ENCODE measurements at places on chromosomes 4 and X. TPM values are rescaled to one million over a fixed set of nuclear protein-coding genes. Genes with fewer than 3 reads are reported as not detected.

Gene ATP6AP2
- 107 TPM for total RNA-seq

GRCh38 chrX:115177932-115178331, 11.3 kb upstream of the RBMXL3 start:
- DNase-seq = no peak

Gene PPP2R2C
- 3.9 TPM for total RNA-seq

DNA sequence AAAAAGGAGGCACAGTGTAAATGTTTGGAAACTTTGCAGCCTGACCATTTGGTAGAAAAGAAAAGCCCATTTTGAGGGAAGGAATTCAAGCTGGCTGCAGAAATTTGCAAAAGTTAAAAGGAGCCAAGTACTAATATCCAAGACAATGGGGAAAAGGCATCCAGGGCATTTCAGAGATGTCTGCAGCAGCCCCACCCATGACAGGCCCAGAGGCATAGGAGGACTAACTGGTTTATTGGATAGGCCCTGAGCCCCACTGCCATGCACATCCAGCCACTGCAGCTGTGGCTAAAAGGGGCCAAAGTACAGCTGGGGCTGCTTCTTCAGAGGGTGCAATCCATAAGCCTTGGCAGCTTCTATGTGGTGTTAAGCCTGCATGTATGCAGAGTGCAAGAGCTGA, 104.9 kb downstream of the HS3ST1 start:
- DNase-seq = no peak

Gene CACNA1F
- total RNA-seq = 0.09 TPM
